ENCODE measurements at places on chromosomes 3 and 15.

DNA sequence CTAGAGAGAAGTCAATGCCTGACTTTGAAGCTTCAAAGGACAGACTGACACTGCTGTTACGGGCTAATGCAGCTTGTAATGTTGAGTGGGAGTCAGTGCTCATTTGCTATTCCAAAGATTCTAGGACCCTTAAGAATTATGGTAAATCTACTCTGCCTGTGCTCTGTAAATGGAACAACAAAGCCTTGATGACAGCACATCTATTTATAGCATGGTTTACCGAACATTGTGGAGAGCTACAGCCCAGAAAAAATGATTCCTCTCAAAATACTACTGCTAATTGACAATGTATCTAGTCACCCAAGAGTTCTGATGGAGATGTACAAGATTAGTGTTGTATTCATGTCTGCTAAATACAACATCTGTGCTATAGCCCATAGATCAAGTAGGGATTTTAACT is 262.3 kb downstream of the EPHA6 start:
- no peak for DNase-seq

- DNase-seq: no peak
Observed at GRCh38 chr3:102018551-102018950, 169.2 kb downstream of the NFKBIZ start.

DNA sequence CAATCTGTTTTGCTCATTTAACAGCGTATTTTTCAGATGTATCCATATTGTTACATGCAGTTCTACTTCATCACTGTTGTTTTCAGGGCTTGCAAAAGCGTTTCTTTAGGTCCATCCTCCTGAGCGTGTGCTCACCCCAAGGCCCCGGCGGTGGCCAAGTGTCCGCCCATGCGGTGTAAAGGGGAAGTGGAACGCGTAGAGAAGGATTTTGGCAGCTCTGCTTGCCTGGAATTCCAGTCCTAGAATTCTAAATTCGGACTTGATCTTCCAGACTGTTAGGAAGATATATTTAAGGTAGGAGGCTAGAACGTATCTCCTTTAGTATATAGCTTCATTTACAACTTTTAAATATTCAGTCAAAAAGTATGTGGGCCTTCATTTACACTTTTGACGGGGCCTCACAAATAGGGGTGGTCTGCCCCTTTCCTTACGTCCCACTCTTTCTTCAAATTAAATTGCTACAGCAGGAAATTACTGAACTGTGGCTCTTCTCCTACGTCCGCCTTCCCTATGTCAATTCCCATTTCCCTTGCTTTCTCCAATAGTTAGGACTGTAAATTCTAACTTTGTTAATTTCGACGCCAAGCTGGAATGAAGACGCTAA is 609 bp upstream of the TBC1D23 start:
- DNase-seq: no peak

DNA sequence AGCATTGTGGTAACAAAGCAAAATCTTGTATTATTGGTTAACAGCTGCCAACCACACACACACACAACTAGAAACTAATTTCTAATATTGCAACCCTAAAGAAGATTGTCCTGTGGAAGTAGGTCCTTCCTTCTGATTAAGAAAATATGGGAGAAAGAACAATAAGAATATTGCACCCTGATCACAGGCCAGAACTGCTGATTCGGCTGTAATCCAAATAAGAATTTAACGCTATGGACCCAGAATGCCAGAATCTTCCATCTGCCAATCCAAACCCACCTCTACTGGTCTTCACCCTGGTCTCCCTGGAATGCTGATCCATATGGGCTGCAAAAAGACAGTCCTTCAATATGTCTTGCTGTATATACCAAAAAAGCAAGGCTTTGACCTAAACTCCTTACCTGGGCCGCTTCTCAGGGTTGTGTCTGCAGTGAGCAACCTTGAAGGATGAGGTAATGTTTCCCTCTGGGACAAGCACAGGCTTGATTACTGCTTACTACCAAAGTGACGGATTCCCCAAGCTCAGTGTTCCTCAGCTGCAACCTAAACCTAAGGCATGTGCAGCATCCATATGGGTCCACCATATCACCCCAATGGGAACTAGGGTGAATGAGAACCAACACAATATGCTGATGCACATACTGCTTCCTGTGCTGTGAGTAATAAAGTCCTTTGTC is 8.0 kb downstream of the CCDC14 start:
- DNase-seq: no peak

DNA sequence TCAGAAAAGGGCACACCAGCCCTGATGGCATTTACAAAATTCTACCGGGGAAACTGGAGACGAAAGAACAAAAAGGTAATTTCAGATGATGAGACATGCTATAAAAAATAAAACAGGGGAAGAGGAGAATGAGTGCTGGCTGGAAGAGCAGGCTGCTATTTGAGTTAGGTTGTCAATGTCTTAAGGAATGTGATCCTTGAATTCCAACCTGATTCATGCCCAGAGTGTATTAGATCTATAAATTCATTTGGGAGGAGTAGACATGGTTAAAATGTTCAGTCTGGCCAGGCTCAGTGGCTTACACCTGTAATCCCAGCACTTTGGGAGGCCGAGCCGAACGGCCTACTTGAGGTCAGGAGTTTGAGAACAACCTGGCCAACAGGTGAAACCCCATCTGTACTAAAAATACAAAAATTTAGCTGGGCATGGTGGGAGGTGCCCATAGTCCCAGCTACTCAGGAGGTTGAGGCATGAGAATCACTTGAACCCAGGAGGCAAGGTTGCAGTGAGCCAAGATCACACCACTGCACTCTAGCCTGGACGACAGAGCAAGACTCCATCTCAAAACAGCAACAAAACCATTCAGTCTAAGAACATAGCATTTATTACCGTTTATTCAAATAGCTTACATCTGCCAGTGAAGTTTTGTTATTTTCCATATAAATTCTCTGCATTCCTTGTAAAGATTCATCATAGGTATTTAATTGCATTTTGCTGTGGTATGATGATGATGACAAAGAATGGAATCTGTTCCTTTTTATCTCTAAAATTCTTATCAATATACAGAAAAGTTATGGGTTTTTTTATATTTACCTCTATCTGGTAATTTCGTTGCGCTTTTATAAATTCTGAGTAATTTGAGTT is 126.7 kb upstream of the NR2E3 start:
- no peak for DNase-seq

DNA sequence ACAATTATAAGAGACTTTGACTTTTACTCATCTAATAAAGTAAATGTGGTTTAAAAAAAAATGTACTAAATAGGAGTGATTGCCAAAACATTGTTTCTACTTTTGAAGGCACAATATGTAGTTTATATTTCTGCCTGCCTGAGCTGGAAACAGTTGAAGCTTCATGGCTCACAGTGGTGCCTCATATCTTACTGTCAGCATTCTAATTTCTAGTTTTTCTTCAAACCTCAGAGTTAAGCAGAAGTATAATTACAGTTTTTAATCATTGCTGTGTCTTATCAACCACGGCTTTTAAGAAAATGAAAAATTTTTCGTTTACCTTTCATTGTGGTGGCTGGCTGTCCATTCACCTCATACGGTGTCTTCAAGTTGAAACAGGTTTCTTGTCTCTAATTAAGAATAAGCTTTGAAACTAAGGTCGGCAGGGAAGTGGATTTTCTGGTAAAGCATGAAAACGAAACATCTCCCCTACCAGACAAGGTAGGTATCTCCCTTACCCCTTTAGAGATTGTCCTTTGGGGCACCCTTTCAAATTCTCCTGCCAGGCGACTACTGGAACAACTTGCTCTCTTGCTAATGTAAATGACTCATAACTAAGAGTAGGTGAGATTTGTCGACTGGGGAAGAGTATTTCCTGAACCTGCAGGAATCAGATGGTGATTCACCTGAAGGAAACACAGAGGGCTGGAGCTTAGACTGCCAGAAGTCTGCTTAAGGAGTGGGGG is at the start of gene GPR87:
Gene GPR87 (minus strand): TSS at position 554 of the 725 bp plus-strand sequence. CDS start 16,720 bp downstream, outside the sequence.
- DNase-seq: peak; percentile 10

DNA sequence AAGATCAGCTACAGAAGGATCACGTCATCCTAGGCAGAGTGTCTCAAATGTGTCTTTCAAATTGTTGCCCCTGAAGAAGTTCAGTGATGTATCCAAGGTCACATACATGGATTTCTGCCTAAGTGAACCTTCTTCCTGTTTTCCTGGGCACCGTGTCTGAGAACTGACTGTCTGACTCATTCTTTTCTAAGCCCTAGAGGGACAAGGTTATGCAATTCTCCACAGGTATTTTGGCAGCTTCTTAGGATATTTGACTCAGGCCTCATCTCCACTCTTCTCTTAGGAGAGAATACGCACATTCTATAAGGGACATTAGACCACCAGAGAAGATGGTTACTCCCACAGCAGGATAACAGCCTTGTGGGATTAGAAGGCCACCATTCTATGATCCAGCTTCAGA is 391.9 kb upstream of the THBS1 start:
- no peak for DNase-seq

DNA sequence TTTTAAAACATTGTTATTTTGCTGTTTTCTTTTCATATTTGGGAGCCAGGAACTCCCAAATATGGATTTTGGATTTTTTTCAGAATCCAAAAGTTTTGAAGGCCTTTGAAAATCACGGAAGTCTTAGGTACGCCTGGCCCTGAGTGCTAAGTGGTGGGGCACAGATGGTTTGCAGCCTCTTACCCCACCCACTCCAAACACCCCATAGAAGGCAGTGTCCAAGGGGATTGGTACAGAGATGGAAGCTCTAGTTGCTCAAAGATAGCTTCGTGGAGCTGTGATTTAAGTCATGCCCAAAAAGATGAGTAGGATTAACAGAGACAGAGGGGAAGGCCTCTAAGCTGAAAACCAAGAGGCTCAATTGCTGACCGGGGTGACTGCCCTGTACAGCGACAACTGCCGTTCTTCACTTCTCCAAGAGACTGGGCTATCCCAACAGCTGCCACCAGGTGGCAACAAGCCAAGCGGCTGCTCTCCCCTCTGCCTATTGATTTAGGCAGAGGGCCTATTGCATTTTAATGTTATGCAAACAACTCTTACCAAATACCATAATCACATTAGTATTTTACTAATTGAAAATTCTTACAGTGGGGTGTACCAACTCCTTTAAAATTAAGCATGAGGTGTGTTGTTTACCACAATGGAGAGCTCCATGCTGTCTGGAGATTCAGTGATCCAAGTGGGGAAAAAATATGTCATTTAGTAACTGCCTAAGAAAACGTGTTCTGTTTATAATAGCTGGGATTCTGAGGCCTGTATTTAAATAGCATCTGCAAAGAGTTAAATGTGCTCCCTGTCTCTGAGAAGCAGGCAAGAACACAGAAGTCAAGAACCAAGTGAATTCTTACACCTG is 64.0 kb upstream of the C15orf61 start:
- peak; percentile 91 for DNase-seq

DNA sequence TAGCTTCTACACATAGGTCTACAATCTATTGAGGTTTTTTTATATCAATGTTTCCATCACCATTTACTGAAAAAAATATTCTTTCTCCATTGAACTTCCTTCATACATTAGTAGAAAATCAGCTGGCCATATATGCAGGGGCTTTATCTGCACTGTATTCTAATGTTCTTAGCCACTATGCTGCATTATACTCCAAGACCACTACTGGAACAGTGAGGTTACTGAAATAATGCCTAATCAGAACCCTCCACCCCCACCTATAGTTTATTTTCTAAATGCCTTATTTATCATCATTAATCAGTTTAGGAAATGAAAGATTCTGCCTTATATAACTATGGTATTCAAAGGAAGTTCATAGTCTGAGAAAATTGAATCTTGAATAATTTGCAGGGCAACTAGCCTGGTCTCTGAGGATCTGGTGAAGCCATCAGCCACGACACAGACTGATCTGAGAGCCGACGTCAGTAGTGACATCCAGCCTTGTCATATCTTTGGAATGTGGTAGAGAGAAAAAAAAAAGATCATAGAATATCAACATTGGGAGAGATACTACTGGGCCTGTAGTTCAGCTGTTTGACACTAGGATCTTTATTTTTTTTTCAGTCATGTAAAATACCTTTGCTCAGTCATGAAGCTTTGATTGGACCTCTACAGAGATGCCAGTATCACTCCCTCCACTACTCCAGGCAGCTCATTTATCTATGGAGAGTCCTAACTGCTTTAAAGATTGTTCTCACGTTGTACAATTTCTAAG is 66.6 kb downstream of the P3H2 start:
- DNase-seq: no peak

GRCh38 chr3:158709666-158710083 is 22.6 kb downstream of the RARRES1 start:
- DNase-seq: no peak

- DNase-seq: no peak
Observed at GRCh38 chr3:187830181-187830580, 84.9 kb upstream of the BCL6 start.

DNA sequence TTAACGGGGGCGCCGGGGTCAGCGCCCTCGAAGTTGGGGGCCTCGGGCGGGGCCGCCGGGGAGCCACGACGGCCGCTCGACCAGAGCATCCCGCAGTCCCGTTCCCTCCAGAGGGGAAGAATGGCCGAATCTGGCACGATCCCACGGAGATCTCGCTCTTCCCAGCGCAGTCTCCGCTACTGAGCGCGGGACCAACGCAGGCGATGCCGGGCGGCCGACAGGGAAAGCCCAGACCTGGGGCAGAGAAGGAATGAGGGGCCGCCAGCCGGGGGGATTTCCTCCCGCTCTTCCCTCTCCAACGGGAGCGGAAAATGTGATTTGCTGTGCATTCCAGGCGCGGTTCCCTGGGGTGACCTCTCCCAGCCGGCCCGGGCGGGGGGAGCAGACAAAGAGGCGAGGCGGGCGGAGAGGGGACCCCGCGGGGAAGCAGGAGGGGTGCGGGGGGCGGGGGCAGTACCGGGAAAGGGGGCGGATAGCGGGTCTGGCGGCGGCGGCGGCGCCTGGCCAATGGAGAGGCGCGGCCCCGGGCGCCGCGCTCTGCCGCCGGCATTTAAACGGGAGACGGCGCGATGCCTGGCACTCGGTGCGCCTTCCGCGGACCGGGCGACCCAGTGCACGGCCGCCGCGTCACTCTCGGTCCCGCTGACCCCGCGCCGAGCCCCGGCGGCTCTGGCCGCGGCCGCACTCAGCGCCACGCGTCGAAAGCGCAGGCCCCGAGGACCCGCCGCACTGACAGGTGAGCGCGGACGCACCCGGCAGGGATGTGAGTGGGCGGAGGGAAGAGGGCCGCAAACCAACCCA is at the start of gene GREM1:
Gene GREM1 (plus strand): TSS at position 579 of the 801 bp plus-strand sequence. CDS start 12,687 bp downstream, outside the sequence.
- DNase-seq: no peak

DNA sequence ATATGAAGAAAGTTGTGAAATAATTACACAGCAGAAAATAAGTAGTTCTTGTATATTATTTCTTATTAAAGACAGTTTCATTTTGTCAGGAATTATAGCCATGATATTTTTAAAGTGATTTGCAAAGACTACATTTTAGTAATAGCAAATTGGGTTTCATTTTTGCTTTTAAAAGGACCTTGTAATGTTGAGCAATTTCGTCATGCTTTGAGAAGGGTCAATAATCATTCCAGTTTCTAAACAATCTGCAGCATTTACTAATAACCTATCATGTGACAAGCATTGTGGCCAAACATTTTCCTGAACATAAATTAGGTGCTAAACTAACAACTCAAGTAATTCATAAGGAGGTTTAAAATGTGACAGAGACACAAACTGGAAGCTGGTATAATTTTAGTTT is 214.4 kb upstream of the CBLB start:
- DNase-seq: no peak

- no peak for DNase-seq
Observed at GRCh38 chr3:99167071-99167470, 265.6 kb upstream of the DCBLD2 start.

- DNase-seq: no peak
Observed at GRCh38 chr3:163422671-163423070, 1655.6 kb downstream of the SI start.

GRCh38 chr15:60720493-60721256 is 241.7 kb upstream of the ICE2 start:
- peak; percentile 68 for DNase-seq
